T1000 (cell line): ENCODE measurements at places on chromosomes 11 and 22.

GRCh38 chr22:48070760-48071159 is 1308.3 kb downstream of the TBC1D22A start:
- DNase-seq: no peak

GRCh38 chr11:2198621-2199365 is 27.2 kb upstream of the TH start:
- DNase-seq: no peak

DNA sequence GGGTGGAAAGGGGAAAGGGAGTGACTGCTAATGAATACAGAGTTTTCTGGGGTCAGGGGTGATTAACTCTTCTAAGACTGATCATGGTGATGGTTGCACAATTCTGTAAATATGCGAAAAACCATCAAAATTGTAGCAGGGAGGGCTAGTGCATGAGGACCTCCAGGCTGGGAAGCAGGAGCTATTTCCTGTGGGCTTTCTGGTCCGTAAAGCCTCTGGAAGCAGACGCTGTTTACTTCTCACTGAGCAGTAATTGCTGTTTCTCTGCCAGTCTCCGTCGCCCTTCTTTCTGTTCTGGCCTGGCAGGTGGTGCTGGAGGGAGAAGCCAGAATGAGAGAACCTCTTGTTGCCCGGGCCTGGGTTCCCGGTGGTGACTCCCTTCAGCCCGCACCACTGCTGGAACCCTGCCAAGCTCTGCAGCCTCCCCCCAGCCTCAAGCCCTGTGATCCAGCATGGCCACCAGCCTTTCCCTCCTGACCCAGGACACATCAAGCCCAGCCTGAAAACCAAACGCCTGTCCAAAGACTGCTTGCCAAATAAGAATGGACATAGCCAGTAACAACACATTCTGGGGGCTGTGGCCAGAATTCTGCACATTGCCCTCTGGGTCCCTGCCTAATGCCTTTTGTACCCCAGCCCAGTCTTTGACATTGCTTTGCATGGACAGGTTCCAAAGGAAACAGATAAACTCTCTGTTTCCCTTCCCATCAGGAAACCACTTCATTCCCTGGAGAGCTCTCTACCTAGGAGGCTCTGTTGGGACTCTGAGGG is 201.0 kb upstream of the NAV2 start:
- DNase-seq: no peak

DNA sequence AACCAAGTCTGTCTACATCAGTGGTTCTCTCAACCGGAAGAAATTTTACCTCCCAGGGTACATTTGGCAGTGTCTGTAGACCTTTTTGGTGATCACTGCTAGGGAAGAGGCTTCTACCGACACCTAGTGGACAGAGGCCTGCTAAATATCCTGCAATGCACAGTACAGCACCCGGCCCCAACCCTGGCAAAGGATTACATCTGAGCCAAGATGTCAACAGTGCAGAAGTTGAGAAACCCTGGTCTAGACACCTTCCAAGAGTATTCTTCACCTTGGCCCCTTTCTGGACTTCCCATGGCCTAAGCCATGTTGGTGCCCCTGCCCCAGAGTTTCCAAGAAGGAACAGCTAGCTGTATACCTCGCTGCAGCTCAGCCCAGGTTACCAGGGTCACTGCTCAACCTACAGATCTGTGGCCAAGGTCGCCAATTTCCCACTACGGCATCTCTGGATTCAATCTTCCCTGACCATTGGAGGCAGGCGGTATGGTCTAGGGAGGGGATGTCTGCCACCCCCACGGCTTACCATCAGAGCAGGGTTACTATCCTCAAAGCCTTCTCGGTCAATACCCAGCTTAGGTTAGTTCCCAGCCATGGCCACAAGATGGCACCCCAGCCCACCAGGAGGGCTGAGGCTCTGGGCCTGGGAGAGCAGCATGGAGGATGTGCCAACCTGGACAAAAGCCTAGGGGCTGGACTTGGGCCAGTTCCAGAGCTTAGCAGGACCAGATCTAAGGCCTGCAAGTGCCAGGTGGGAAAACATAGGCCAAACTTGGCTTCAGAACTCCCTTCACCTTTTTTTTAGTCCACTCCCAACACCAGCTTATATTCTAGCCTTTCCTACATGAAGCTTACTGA is 3.7 kb upstream of the KCNC1 start:
- peak; percentile 38 for DNase-seq

DNA sequence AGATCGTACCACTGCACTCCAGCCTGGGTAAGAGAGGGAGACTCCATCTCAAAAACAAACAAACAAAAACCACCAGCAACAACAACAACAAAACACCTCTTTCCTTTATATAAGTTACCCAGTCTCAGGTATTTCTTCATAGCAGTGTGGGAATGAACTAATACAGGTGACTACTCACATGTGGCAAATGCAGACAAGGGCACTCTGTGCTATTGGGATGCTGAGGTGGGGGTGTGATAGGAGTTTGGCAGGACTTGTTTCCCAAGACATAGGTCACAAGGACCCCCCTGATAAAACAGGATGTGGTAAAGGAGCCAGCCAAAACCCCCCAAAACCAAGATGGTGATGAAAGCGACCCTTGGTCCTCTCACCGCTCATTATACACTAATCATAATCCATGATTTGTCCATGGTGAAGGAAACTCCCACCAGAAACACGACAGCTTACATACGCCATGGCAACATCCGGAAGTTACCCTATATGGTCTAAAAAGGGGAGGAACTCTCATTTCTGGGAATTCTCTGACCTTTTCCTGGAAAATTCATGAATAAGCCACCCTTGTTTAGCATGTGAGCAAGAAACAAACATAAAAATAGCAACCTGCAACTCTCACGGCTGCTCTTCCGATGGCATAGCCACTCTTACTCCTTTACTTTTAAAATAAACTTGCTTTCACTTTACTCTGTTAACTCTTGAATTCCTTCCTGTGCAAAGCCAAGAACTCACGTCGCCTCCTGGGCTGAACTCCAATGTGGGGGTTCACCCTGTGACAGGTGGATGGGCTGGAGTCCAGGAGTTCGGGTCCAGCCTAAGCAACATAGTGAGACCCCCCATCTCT is 18.8 kb upstream of the INCENP start:
- DNase-seq: no peak

DNA sequence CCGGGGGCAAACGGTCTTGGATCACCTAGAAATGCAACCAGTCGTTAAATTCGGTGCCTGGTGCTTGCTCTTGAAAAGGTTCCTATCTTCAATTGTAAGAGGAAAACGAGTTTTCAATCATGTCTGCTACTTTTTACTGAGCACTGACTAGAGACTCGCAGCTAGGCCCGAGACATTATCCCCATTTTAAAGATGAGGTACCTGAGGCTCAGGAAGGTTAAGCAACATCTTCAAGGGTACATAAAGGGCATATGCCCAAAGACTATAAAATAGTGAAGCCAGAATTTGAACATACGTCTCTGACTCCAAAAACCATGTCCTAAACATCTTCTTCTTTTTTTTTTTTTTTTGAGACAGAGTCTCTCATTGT is 638 bp upstream of the PISD start:
- DNase-seq: no peak
